Esophagus squamous epithelium (tissue), 5 donors: ENCODE measurements at places on chromosomes 6 and 20.

DNA sequence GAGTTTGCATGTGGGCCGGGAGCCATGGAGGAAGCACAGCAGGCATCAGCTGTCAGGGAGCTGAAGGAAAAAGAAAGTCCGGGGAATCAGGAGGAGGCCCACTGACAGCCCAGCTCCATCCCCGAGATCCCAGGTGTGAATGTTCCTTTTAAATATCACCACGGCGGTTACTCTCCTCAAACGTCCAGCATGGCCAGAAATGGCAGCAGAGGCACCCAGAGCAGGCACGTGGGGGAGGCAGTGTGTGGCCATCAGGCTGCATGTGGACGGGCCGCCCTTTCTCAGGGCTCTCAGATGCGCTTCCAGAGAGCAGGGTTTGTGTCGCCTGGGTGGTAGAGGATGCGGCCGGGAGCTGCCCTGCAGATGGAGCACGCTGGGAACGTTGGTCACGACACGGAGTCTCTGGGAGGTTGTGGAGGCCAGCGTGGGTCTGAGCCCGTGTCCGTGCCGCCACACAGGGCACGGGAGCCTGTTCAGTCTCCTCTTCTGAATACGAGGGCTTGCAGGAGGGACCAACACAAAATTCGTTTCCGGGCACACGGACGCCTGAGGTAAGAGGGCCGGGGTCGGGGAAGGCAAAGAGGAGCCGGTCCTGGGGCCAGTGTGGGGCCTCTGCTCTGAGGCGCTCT lies 45.3 kb upstream of the DACT2 start:
- DNase-seq = no peak

GRCh38 chr6:96089173-96089572 lies 73.4 kb downstream of the FUT9 start:
- DNase-seq = no peak

GRCh38 chr6:93581371-93581770 lies 162.0 kb upstream of the EPHA7 start:
- DNase-seq = no peak

DNA sequence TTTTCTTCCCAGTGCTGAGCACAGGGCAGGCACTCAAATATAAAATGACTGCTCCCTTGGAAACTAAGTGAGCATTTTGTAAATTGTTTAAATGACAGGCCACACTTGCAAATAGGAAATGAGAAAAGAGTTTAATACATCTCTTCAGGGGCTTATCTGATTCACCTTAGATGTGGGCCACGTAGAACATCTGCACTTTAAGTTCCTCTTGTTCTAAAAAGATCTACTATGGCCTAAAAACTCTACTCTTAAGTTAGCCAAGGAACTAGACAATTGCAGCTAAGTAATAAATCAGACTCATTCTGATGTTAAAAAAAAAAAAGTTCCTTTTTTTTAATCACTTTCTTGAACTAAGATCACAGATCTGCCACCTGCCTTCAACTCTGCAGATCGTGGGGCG lies 126.3 kb downstream of the KIF16B start:
- DNase-seq = no peak

DNA sequence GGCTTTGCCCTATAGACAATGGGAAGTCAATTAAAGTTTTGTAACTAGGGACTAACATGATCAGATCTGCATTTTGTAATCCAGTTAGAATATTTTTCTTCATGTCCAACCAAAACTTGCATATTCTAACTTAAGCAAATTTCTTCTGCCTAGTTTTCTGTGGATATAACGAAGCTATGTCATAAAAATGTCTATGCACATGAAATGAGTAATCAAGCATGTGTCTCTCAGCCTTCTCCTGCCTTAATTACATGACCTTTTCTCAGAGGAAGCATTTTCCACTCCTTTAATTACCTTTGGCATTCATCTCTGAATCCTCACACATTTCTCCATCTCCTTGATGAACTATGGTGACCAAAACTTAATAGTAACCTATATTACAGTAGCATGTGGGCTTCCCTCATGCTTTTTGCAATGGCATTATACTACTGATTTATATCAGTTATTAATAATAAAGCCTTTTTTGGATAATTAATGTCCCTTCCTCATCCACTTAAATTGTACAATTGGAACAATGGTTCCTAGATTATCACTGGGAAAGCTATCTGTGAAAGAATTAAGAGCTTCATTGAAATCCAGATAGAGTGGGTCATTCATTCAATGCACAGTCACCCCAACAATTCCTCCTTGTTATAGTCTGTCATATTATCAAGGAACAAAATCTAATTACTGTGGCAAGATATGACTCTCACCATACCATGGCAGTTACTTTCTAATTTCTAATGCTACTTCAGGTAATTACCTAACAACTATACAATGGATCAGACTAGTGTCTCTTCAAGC lies 19.1 kb upstream of the FBXO9 start:
- DNase-seq = no peak

DNA sequence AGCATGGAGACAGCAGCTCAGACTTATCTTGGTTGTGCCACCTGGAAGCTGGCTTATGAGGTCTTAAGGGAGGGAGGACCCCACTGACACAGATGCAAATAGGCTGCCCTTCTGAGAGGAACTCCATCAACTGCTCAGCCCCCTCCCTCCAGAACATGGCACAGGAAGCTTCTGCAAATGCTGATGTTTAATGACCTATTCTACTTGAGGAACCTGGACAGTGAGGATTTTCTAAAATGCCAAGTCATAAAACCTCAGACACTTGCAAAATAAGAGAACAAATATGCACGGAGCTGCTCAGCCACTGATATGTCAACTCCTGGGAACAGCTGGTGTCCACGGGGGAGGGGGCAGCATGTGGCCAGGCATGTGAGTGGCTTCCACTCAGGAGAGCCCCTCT lies 3.5 kb downstream of the CST9 start:
- DNase-seq = no peak

DNA sequence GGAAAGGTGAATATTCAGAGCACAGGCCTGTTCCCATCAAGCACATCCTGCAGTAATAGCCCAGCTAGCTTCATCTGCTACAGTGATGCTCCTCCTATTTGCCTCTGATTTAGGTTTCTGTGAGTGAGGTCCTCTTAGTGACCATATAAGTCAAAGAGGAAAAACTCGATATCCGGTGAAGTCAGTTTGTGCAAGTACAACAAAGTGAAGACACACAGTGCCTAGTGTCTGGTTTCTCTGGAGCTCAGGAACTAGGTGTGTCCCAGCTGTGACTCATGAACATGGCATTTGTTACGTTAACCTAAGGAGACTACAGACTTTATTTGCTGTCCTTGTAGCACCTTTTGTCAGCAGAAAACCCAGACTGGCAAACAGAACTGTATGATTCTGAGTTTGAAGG lies 33.9 kb downstream of the EDN1 start:
- no peak for DNase-seq

GRCh38 chr6:43744491-43744890 lies 25.5 kb upstream of the VEGFA start:
- DNase-seq = no peak

GRCh38 chr6:132167929-132168892 lies 217.0 kb upstream of the CCN2 start:
- no peak for DNase-seq

- no peak for DNase-seq
Observed at GRCh38 chr6:44010411-44011349, 116.6 kb downstream of the MRPL14 start.

- DNase-seq = no peak
Observed at GRCh38 chr6:153162646-153163045, 31.6 kb upstream of the RGS17 start.

- no peak for DNase-seq
Observed at GRCh38 chr6:105402090-105402938, 568 bp downstream of the PREP start.

DNA sequence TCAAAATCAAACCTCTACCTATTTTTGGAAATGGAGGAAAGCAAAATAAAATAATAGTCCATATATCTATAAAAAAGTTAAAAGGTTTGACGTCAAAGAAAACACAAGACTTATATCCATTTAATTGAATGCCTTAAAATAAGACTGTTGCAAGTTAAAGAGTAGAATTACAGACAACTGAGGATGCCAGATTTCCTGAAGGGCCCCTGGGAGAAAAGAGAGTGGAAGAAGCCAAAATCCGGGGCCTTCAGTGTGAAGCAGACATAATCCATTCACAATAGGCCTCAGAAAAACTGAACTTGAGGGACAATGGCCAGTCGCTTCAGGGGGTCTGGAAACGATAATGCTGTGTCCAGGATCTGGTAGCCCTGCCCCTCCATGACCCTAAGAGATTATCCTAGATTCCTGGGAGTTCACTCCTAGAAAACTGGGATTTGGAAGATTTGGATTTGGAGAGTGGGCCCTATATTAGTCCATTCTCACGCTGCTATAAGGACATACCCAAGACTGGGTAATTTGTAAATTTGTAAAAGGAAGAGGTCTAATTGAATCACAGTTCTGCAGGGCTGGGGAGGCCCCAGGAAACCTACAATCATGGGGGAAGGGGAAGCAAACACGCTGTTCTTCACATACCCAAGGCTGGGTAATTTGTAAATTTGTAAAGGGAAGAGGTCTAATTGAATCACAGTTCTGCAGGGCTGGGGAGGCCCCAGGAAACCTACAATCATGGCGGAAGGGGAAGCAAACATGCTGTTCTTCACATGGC lies 94.0 kb upstream of the SLC2A12 start:
- DNase-seq = no peak

GRCh38 chr20:24955045-24955444 lies 6.0 kb downstream of the CST7 start:
- no peak for DNase-seq

DNA sequence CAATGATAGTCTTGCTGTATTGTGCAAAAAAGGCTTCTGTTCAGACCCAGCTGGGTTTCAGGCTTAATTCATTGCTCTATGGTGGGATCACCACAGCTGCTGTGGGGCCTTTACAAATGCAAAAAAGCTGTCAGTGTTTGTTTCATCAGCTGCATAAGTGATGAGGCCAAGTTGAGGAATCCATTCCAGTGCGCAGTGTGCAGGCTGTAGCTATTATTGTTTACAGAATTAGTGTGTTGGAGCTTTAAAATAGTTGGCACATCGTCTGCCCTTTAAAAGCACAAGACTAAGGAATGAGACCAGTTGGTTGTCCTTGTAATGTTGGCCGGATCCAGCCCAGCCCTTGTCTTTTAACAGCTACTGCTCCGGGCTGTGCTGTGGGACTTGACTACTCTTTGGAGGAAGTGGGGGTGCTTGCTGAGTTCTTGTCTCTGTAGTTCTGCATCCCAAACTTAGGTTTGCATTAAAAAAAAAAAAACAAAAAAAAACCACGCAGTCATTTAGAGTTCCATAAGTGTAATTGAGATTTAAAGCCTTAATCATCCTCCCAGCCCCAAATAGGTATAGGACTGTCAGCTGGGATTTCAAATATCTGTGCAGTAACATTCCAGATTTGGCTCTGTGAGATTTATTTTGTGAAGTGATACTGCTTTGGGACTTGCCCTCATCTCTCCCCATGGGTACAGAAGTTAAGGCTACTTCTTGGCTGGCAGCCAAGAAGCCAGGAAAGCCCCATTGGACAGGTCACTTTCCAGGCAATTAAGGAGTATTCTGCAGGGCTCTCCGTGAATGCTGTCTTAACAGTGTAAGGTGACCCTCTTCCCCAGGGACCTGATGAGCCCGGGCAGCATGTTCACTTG lies 19.3 kb downstream of the JARID2 start:
- DNase-seq = no peak

- no peak for DNase-seq
Observed at GRCh38 chr20:64077541-64077875, 1.8 kb downstream of the RGS19 start.

- no peak for DNase-seq
Observed at GRCh38 chr20:62728028-62728780, 19.6 kb downstream of the NTSR1 start.

DNA sequence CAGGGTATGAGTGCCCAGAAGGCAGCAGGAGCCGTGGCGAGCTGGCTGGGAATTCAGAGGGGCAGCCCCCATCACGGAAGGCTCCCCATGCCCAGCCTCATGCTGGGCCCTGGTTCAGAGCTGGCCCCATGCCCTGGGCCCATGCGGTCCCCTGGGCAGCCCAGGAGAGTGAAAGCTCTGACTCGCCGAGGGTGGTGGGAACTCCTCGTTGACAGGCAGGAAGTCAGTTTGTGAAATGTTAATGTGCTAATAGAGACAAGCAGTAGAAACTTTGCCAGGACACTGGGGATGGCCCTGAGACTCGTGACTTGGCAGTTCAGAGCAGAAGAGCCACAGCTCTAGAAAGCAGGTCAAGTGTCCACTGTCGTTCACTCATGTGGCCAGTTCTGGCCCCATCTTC lies 353.0 kb downstream of the TAF4 start:
- no peak for DNase-seq

DNA sequence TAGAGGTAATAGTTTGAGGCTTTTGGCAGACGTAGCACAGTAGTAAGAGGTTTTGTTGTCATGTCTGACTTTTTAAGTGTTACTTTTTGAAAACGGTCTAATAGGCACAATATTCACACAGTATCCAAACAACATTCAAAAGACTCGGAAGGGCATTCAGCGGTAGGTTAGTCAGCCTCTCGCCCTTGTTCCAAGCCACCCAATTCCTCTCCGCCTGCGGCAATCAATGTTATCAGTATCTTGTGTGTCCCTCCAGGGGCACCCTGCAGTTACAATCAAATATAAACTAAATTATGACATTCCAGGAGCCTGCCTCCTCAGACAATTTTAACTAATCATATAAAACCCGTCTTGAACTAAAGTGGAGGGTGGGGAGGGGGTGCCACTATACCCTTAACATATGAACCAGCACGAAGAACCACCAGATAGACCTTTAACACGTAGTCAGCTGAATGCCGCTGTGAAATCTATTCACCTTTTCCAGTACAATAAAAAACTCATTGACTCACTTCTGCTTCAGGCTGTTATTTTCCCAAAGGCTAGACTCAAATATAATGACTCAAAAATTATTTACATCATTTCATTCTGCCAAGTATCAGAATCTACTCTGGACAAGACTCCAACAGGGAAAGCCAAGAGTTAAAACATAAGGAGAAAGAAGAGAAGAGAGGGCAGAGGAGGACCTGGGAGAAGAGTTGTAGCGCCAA lies 1.6 kb downstream of the TENT5A start:
- DNase-seq = no peak

- no peak for DNase-seq
Observed at GRCh38 chr20:49496553-49497397, 14.3 kb upstream of the KCNB1 start.

DNA sequence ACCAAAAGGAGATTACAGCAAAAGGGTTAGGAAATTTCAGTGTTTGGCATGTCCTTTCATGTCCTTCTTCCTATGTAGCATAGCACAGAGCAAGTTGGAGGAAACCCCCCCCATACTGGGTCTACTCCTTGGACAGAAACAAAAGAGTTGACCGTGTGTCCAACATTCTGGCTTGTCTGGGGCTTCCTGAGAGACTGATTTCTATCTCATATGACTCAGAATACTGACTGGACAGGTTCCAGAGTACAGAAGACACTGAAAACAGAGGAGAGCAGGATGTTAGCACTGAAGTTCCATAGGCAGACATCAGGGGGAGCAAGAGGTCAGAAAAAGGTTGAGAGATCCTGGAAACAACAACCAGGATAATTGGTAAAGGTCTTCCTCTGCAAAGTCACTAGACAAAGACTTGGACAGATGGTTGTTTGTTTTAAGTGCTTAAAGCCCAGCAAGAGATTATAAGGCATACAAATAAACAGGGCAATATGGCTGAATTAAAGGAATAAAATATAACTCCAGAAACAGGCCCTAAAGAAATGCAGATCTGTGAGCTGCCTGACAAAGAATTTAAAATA lies 48.4 kb downstream of the USP49 start:
- DNase-seq = no peak
